ENCODE measurements at places on chromosomes 2 and 18.
A peak's percentile ranks its signal among the peaks of the same experiment; 100 is the strongest.

- peak; percentile 36 for DNase-seq
These were observed 98.9 kb upstream of the GLS start for GRCh38 chr2:190781604-190782198.

DNA sequence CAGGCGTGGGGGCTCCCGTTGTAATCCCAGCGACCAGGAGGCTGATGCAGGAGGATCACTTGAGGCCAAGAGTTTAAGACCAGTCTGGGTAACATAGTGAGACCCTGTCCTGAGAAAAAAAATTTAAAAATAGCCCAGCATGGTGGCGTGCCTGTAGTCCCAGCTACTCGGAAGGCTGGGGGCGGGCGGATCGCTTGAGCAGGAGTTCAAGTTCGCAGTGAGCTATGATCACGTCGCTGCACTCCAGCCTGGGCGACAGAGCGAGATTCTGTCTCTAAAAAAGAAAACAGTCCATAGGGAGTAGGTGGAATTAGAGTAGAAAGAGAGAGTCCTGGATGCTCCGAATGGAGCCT, 325 bp upstream of the TTLL4 start:
- no peak for DNase-seq

DNA sequence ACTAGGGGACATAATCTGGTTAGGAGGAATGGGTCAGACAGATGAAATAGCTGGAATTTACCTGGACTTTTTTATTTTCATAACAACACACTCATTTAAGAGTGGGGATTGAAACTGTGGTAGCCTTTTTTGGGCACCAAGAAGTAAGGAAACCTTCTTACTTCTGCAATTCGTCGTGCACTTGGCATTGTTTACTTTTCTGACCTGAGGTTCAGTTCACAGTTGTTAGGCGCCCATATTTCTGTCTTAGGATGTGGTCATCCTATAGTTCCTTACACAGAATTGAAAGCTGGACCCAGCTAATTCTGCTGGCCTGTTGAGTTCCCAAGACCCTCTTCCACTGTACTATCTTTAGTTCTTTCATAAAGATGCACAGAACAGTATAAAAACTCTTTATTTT, 72.9 kb downstream of the TMX3 start:
- DNase-seq = no peak

DNA sequence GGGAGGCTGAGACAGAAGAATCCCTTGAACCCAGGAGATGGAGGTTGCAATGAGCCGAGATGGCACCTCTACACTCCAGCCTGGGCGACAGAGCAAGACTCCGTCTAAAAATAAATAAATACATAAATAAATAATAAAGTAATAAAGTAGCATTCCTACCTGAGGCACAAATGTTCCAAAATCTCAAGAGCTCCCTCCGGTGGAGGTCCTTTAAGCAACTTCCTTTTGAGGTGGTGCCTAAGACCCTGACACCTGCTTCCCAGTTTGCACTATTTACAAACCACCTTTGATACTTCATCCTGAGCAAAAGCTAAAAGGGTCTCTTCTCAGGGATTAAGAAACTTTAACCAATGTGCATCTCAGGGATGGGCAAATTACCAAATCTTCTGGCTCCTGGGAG, 505.1 kb downstream of the CNTNAP5 start:
- DNase-seq = no peak

GRCh38 chr18:9982711-9983110, 68.9 kb downstream of the VAPA start:
- no peak for DNase-seq

- no peak for DNase-seq
These were observed 238.7 kb upstream of the KCNH7 start for GRCh38 chr2:163077241-163077640.

DNA sequence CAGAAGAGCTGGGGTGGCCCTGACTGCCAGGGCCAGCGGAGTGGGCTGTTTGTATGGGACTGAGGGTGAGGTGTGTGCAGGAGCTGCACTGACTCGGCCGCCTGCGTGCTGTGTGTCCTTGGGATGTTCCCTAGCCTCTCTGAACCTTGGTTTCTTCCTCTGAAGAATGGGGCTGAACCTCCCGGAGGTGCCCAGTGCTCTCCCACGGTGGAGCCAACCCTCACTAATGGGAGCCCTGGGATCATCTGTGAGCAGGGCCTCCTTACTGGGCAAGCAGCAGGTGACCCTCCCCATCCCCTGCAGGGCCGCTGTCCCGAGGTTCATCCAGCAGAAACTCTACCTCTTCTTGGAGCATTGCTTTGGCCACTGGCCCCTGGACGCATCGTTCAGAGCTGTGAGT, 11.7 kb upstream of the CCDC74A start:
- no peak for DNase-seq

GRCh38 chr2:175156534-175156933, 11.5 kb downstream of the ATF2 start:
- DNase-seq = no peak

DNA sequence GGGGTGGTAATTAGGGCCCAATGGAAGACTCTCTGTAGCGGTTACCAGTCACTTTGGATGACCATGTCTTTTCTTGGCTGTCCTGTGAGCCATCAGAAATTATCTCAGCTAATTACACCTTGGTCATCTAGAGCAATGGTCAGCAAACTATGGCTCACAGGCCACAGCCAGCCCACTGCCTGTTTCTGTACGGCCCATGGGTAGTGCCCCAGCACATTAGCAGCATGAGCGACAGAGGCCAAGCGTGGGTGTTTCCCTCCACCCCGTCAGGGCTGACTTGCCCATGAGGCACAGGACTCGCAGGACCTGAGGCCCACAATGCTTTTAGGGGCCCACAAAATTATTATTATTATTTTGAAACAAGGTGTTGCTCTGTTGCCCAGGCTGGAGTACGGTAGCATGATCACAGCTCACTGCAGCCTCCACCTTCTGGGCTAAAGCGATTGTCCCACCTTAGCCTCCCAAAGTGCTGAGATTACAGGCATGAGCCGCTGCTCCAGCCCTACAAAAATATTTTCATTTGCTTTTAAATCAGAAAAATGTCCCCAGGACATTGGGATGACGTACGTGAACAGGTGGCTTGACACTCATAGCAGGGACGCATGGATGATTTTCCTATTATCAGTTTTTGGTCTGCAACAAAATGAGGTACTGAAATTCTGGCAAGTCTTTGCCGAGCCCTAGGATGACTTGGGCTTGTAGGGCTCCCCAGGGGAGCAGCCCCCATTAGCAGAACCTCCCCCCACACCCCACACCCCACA, 29.3 kb upstream of the CEP68 start:
- DNase-seq = no peak

GRCh38 chr18:75931079-75931478, 503.6 kb upstream of the SMIM21 start:
- no peak for DNase-seq

DNA sequence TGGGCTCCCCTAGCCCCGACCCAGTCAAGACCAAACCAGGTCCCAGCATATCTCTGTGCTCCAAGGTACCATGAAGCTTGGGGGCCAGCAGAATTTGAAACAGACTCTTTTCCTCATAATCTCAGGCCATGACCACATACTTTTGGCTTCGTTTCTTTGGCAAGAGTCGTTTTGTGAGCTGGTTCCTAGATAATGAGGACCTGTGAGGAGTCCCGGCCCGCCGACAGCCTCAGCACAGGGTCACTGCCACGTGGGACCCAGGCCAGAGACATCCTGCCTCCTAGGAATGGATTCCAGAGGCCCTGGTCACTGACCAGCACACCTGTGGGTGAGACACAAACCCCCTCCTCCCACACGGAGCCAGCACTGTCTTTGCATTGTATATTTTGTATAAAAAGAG, 73.5 kb downstream of the VAPA start:
- DNase-seq = no peak

DNA sequence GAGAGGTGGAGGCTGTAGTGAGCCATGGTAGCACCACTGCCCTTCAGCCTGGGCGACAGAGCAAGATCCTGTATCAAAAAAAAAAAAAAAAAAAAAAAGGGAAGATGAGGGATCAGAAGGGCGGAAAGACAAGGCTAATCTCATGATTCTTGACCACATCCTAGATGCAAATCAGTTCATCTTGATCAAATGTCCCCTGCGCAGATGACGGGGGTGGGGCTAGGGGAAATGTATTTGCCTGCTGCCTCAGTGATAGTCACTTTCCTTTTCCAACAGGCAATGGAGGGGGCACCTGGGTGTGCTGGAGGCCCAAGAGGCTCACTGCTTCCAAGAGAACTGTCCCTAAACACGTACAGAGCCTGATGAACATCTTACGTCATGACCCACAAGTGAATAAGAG, 3.7 kb upstream of the EMILIN2 start:
- DNase-seq = no peak

GRCh38 chr2:182422864-182423263, 4.0 kb downstream of the PDE1A start:
- DNase-seq = no peak

DNA sequence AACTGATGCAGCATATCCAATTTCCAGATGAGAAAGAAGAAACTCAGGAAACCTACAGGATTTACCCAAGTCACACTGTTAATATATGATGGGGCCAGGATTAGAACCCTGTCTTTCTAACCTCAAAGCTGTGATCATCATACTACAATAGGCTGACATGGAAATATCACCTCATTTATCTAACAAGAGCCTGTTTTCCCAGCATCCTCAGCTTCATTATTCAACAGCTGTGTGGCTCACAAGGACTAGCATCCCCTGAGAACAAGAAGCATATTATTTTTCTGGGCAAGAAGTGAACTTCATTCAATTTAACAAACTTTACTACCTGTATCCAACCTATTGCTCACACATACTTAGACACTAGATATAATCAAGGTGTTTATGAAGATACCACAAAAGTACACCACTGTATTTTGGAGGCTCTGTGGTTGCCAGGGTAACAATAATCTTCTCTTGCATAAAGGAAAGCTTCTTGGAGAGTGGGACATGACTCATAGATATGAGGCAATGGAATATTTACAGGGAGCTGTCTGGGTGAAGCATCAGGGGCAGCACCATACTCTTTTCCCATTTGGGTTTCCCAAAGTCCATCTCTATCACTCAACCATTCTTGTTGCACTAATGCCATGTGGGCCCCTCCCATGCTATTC, 218.2 kb downstream of the RAD51AP2 start:
- DNase-seq = no peak

DNA sequence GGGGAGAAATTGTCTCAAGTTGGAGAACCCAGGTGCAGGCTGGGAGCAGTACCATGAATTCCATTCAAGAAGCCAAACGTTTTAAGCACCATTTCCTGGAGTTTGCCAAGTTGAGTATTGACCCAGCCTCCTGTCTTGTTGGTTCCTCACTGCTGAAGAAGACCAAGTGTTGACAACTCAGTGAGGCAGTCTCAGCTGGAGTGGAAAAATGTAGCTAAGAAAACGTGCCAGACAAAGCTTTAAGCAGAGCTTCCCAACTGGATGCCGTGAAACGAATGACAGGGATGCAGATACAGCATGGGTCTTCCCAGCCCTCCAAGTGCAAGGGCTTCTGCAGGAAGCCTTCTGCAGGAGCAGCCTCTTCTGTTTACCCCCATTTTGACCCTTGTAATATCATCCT, 778 bp upstream of the INPP1 start:
- no peak for DNase-seq

GRCh38 chr2:30208453-30208852, 22.9 kb upstream of the LBH start:
- no peak for DNase-seq

GRCh38 chr2:134226601-134227000, 27.3 kb upstream of the MGAT5 start:
- no peak for DNase-seq

DNA sequence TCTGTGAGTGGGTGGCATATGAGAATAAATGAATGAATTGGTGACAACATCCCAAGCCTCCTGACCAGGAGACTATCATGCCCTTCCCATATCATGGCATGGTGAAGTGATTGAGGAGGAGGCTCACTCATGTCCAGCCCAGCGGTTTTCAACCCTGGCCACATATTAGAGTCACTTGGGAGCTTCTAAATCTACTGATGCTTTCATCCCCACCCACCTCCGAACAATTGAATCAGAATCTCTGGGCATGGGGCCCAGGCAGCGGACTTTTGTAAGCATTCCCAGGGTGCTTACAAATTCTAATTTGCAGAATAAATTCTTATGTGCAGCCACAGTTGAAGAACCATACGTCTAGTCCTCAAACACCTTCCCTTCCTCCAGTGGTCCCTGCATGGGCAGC, 81.7 kb upstream of the SEC11C start:
- no peak for DNase-seq

DNA sequence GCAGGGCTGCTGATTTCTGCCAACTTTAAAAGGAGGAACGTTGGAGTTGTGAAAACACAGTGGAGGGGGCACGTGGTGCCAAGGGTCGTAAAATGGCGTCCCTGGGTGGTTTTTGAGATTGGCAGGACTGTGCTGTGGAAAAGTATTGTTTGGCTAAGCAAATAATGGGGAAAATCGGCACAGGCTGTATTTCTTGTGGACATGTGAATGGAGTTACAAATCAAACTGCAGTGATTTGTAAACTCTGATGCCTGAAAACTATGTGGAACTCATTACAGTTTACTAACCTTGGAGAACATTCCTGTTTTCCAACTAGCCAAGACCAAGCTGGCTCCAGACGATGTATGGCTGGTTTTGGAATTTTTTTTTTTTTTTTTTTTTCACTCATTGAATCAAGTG, 68.7 kb downstream of the KCTD1 start:
- DNase-seq = no peak

DNA sequence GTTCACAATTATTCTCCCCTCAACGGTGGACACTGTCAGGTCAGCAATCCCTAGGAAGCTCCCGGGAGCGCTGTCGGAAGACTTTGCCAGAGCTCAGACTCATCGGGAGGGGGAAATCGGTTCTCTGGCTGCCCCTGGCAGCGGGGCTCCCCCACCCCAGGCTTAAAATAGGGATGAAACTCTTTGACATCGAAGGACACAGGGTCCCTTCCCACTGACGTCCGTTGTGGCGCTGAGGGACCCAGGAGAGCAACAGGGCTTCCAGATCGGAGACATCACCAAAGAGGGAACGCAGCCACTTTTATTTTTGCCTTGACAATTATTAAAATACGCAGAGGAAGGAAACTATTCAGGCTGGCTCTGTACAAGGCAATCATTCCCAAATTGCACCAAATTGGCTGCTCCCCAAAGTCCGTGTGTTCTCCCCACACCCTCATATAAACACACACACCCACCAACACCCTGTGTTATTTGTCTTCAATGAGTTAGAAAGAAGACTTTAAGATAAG, 249.0 kb downstream of the CDH20 start:
- no peak for DNase-seq

DNA sequence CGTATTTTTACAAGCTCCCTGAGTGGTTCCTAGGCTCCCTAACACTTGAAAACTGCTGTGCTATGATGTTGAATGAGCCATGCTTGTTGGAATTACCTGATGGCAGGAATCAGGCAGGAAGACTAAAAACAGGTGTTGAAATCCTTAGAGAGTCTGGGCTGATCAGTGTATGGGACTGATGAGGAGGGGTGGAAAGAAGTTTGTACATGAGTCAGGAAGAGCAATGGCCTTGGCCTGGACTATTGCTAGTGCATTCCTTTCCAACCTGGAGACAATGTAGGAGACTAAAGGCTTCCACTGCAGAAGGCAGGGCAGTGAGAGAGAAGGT, 25.0 kb upstream of the TMBIM1 start:
- DNase-seq = no peak

- DNase-seq = no peak
These were observed 81.9 kb downstream of the CDH2 start for GRCh38 chr18:28095041-28095440.

Measured in stimulated activated CD4-positive, alpha-beta T cell treated with anti-CD3 and anti-CD28 coated beads, Interleukin-1b, Interleukin-23, amount 100 ng/mL, for 24 hours (primary cell).